ENCODE measurements at places on chromosomes 4 and X.

GRCh38 chr4:168598191-168598590 lies 101.3 kb downstream of the PALLD start:
- no peak overlapping the region for H3K27ac ChIP-seq
- no peak for DNase-seq
- H3K36me3 ChIP-seq = no peaks in the 10 kb centered on the region

- H3K4me1 ChIP-seq = no peaks in the 10 kb centered on the region
- H3K4me3 ChIP-seq = no peak overlapping the region
- DNase-seq = no peak
- H3K36me3 ChIP-seq = no peaks in the 10 kb centered on the region
Measured at GRCh38 chr4:19092797-19093196, 1071.2 kb upstream of the LCORL start.

- H3K27me3 ChIP-seq = no peaks in the 10 kb centered on the region
- no peak overlapping the region for H3K4me3 ChIP-seq
- H3K27ac ChIP-seq = no peak overlapping the region
- no peaks in the 10 kb centered on the region for H3K4me1 ChIP-seq
Measured at GRCh38 chr4:10385994-10386394, 71.2 kb downstream of the ZNF518B start.

GRCh38 chr4:126752126-126752525 lies 880.6 kb upstream of the INTU start:
- H3K27ac ChIP-seq = no peak overlapping the region
- no peak overlapping the region for H3K4me3 ChIP-seq
- DNase-seq = no peak

DNA sequence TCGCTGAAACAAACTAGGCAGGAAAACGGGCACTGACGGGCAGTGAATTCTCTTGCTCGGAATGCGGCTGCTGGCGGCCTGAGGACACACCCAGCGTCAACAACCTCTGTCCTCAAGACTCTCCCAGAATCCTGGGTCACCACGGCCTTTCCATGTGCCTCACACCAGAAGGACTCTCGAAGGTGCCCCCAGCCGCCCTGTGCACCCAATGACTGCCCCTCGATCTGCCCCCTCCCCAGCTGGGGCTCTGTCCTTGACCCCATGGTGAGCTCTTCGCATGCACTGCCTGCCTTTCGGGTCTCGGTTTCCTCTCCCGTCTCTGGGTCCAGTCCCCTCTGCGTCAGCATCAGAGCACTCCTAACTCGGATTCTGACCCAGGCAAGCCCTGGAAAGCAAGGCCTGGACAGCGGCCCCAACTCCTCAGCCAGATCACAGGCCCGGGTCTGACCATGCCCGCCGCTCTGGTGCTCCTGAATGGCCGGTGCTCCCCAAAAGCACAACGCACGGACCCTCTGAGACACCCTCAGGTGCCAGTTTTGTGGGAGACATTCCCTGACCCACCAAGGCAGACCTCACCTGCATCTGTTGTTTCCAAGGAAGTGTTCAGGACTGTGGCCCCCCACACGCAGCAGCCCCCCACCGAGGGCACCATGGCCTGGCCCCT lies 56.0 kb downstream of the ACOX3 start:
- no peak overlapping the region for H3K27ac ChIP-seq
- no peaks in the 10 kb centered on the region for H3K4me1 ChIP-seq
- no peak for DNase-seq
- no peaks in the 10 kb centered on the region for H3K36me3 ChIP-seq
- H3K4me3 ChIP-seq = no peak overlapping the region

DNA sequence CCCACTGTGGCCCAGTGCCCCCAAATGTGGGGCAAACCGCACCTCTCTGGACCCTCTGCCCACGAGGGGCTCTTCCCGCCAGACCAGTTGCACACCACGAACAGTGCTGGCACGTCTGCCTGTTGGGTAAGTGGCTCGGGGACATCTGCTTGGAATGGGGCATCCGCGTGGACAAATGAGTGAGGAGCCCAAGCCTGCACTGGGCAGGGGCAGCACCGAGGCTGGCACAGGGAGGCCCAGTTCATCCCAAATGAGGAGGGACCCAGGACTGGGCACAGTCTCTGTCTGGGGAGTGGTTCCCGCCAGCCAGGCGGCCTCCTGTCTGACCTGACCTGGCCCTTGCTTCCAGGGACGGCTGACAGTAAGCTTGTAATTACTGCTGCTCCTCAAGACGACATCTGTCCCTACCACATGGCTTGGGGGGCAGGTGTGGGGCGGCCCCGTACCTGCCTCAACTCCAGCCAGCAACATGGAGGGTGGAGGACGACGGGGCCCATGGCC lies 3.2 kb downstream of the SPON2 start:
- H3K36me3 ChIP-seq = no peaks in the 10 kb centered on the region
- H3K27me3 ChIP-seq = no peaks in the 10 kb centered on the region
- DNase-seq = no peak
- no peak overlapping the region for H3K27ac ChIP-seq

GRCh38 chrX:153938226-153938786 lies 3.5 kb upstream of the NAA10 start:
- DNase-seq = no peak
- peaks cover 12% of the 10 kb centered on the region for H3K4me1 ChIP-seq
- H3K27me3 ChIP-seq = no peaks in the 10 kb centered on the region
- no peaks in the 10 kb centered on the region for H3K36me3 ChIP-seq

DNA sequence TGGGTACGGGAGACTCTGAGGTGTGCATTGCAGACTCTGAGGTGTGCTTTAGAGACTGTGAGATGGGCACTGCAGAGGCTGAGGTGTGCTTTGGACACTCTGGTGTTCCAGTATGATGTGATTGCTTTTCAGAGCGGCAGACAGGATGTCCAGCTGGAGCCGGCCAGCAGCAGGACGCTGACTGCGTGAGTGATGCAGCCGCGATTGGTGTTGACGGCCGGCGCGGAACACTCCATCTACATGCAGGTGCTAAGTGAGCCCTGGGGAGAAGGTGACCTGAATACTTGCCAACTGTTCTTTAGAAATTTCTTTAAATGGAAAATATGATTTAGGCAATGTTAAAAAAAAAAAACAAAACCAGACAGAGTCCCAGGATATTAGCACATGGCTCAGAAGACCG lies 103.1 kb upstream of the PPP2R3B start:
- H3K4me3 ChIP-seq = no peak overlapping the region
- no peak for DNase-seq
- H3K27ac ChIP-seq = no peak overlapping the region
- no peaks in the 10 kb centered on the region for H3K4me1 ChIP-seq

- H3K4me3 ChIP-seq = no peak overlapping the region
- no peak overlapping the region for H3K27ac ChIP-seq
- no peaks in the 10 kb centered on the region for H3K27me3 ChIP-seq
- no peaks in the 10 kb centered on the region for H3K36me3 ChIP-seq
- no peak for DNase-seq
Measured at GRCh38 chrX:111443946-111444345, 32.0 kb upstream of the DCX start.

DNA sequence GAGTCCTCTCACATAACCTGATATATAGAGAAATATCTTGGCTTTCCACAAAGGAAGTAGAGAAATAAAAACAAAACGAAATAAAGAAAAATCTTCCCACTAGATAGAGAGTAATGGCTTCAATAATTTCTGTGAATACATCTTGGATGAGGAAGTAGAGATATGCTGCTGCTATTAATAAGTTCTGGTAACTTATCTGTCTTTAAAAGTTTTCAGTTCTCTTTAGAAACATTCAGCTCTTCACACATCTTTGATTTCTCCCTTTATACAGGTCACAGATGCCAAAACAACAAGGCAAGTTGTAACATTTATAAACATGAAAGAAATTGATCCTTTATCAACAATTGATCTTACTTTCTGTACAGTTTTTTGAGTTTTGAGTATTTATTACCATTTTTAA lies 615.8 kb downstream of the TRAM1L1 start:
- no peaks in the 10 kb centered on the region for H3K4me1 ChIP-seq
- H3K27me3 ChIP-seq = no peaks in the 10 kb centered on the region
- H3K27ac ChIP-seq = no peak overlapping the region
- no peak overlapping the region for H3K4me3 ChIP-seq

GRCh38 chr4:146978641-146979040 lies 33.0 kb upstream of the TTC29 start:
- H3K36me3 ChIP-seq = no peaks in the 10 kb centered on the region
- H3K27ac ChIP-seq = no peak overlapping the region
- no peaks in the 10 kb centered on the region for H3K27me3 ChIP-seq
- DNase-seq = no peak

GRCh38 chr4:22667332-22667940 lies 25.3 kb upstream of the GBA3 start:
- H3K27ac ChIP-seq = no peak overlapping the region
- no peak for DNase-seq
- H3K4me1 ChIP-seq = no peaks in the 10 kb centered on the region
- H3K36me3 ChIP-seq = no peaks in the 10 kb centered on the region

DNA sequence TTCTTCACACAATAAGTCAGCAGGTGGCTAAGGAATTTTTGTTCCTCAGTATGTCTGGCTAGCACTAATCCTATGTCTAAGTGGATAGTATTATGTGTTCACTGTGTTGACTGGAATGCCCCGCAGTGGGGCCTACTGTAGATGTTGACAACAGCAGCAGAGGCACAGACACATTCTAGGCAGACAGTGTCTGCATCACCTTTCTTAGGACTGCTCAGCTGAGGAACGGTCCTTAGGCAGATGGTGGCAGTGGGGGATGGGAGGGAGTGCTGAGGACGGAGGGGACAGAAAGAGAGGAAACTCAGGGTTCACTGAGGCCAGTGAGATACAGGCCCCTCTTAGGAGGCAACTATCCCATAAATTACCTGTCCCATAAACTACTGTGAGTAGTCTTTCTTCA lies 44.6 kb upstream of the LEF1 start:
- no peak overlapping the region for H3K4me3 ChIP-seq
- H3K4me1 ChIP-seq = no peaks in the 10 kb centered on the region
- no peak overlapping the region for H3K27ac ChIP-seq
- 0 out of 2 replicates have a peak, but pooled peaks cover 2% of the 10 kb centered on the region for H3K27me3 ChIP-seq

DNA sequence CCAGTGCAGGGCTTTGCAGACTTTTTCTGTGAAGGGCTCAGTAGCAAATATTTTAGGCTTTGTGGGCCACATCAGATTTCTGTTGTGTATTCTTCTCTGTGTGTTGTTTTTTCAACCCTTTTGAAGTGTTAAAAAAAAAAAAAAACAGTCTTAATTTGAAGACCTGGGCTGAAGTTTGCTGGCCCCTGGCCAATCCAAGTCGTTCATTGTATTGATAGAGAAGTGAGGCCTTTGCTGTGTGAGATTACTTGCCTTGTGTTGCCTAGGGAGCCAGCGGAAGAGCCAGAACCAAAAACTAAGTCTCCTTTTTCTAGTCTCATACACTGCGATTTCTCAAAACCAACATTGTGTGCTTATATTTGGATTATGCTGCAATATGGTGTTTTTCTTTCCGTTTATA lies 46.9 kb downstream of the MTM1 start:
- H3K4me1 ChIP-seq = no peaks in the 10 kb centered on the region
- H3K36me3 ChIP-seq = 0 out of 2 replicates have a peak, but pooled peaks cover 2% of the 10 kb centered on the region
- no peak overlapping the region for H3K4me3 ChIP-seq
- H3K27ac ChIP-seq = no peak overlapping the region
- H3K27me3 ChIP-seq = no peaks in the 10 kb centered on the region

DNA sequence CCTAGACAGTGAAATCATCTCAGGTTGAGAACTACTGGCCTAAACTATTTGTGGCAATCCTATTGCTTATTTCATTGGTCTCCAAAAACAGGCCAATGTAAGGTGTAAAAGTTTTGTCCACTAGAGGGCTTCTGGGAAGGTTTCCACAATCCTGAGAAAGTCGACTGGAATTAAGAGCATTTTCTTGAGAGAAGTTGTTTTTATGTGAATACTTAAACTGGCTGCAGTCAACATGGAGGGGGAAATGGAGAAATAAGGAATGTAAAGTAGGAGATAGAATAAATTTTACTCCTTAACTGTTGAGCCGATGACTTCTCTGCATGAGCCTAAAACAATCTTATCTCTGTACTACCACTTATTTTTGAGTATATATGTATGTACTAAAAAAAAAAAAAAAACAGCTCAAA lies 11.0 kb upstream of the EIF4E start:
- no peak for DNase-seq
- H3K27ac ChIP-seq = no peak overlapping the region
- no peak overlapping the region for H3K4me3 ChIP-seq
- no peaks in the 10 kb centered on the region for H3K27me3 ChIP-seq

DNA sequence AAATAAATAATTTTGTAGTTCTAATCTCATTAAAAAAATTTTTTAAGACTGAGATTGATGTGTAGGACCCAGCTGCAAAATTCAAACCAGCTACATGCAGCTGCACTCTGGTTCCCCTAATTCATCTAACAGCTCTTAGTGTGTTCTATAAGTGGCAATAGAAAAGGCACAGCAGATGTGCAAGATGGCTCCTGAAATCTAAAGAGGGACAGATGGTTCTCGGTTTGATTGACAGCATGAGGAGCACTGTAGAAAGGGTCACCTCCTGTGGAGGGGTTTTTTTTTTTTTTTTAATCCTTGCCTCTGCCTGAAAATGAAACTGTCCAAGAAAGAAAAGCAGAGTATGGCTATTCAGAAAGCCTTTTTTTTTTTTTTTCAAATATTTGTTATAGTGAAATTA lies 16.9 kb upstream of the OCIAD1 start:
- H3K27me3 ChIP-seq = no peaks in the 10 kb centered on the region
- no peak overlapping the region for H3K27ac ChIP-seq
- no peak for DNase-seq
- H3K4me1 ChIP-seq = no peaks in the 10 kb centered on the region
- H3K36me3 ChIP-seq = no peaks in the 10 kb centered on the region

GRCh38 chrX:1419545-1420355 lies 27.8 kb upstream of the SLC25A6 start:
- H3K27ac ChIP-seq = no peak overlapping the region
- no peak overlapping the region for H3K4me3 ChIP-seq
- no peaks in the 10 kb centered on the region for H3K36me3 ChIP-seq
- no peak for DNase-seq
- H3K27me3 ChIP-seq = no peaks in the 10 kb centered on the region

GRCh38 chrX:925094-925493 lies 287.4 kb downstream of the CRLF2 start:
- DNase-seq = no peak
- H3K36me3 ChIP-seq = no peaks in the 10 kb centered on the region
- no peak overlapping the region for H3K27ac ChIP-seq
- no peaks in the 10 kb centered on the region for H3K4me1 ChIP-seq
- no peaks in the 10 kb centered on the region for H3K27me3 ChIP-seq
- no peak overlapping the region for H3K4me3 ChIP-seq
